Activated effector memory CD4-positive, alpha-beta T cell treated with Interleukin-2 at 50 U/mL for 16 hours (primary cell): ENCODE measurements at places on chromosomes 4 and X.
A peak's percentile ranks its signal among the peaks of the same experiment; 100 is the strongest.

DNA sequence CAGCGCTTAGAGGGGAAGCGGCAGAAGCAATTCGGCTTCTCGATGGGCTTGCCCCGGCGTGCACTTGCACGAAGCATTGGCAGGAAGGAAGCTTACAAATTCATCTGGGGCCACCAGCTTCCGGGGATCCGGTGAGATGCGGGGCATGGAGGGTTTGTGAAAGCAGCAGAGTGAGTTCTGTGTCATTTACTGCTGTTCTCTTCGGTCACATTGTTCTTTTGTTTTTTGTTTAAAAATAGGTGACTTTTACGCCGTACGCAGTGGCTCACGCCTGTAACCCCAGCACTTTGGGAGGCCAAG lies 47.0 kb downstream of the ASMT start:
- DNase-seq, result no peak

DNA sequence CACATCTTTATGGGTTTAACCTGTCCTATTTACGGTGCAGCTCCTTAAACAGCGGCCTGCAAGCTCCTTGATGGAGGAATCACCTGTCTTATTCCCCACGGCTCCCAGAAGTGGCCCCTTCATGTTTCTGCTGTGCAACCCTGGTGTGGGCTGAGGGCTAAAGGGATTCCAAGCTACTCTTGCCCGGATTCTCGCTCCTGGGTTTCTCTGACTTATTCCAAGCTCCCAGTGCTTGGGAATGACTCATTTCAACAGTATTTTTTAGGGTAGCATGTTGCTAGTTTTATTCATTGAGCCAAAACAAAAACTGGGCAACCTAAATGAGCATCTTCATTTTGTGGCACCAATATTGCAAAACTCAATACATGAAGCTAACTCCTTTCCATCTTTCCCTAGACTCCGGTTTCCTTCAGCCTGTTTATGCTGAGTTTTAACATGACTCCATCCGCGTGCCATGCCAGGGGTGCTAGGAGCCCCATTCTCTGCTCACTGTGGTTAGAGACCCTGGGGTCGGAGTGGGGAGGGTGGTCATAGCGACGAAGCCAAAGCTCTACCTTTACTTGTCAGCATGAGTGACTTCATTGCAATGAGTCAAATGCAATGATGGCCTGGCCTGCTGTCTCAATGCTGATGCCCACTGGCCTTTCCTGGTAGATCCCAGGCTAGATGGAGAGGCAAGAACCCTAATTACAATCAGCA lies 349.7 kb downstream of the NR3C2 start:
- DNase-seq, result no peak

DNA sequence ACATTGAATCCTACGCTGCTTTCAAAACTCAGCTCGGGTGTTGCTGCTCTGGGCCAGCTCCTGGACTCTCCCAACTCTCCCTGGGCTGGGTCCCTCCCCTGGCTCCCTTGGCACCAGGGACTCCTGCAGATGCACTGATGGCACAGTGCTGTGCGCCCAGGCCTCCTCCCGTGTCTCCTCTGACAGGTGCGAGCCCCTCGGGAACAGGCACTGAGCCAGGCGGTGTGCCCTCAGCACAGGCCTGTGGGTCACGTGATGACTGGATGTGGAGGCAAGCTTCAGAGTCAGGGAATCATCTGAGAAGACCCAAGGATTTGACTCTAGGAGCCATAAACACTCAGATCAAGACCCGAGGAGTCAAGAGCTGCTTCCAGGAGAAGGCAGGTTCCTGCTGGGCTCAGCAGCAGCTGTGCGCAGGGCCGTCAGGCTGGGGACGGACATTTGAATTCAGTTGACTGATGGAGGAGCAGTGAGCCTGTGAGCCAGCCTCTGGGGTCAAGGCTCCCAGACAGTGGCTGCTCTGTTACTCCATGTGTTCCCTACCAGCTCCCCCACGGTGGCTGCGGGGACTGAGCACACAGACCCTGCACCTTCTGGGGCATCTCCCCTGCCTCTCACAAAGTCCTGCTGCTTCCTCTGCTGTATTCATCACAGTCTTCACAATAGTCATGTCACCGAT lies 33.0 kb downstream of the NAT8L start:
- DNase-seq, result no peak

DNA sequence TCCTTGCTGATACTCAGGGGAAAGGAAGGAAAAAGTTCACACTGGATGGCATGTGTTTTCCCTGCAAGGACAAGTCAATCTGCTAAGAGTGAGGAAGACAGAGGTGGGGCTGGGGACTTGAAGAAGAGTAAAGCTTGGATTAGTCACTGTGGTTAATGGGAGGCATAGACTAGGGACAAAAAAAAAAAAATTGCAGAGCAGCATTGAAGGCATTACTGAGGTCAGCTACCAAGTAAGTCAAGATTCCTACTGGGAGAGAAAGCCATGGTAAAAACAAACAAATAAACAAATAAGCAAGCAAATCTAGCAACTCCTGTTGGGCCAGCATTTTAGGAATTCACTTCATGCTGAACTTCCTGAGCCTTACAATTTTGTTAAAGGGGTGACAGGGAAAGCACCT lies 58.2 kb upstream of the GPC4 start:
- no peak for DNase-seq

DNA sequence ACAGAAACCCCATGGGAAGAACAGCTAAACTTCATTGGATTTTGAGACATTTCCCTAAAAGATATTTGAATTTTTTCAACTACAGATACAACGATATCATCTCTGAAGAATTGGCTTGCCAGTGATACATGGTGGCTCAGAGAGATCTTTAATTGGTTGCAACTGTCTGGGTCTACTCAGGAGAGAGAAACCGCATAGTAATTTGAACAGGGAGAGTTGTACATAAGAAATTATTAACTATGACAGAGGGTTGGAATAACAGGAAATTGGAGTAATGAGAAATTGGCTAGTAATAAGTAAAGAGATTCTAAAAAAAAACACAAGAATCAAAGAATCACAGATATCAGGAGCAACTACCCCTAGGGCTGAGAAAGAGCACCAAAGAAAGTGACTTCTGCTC lies 118.4 kb downstream of the KLHL13 start:
- DNase-seq, result no peak

DNA sequence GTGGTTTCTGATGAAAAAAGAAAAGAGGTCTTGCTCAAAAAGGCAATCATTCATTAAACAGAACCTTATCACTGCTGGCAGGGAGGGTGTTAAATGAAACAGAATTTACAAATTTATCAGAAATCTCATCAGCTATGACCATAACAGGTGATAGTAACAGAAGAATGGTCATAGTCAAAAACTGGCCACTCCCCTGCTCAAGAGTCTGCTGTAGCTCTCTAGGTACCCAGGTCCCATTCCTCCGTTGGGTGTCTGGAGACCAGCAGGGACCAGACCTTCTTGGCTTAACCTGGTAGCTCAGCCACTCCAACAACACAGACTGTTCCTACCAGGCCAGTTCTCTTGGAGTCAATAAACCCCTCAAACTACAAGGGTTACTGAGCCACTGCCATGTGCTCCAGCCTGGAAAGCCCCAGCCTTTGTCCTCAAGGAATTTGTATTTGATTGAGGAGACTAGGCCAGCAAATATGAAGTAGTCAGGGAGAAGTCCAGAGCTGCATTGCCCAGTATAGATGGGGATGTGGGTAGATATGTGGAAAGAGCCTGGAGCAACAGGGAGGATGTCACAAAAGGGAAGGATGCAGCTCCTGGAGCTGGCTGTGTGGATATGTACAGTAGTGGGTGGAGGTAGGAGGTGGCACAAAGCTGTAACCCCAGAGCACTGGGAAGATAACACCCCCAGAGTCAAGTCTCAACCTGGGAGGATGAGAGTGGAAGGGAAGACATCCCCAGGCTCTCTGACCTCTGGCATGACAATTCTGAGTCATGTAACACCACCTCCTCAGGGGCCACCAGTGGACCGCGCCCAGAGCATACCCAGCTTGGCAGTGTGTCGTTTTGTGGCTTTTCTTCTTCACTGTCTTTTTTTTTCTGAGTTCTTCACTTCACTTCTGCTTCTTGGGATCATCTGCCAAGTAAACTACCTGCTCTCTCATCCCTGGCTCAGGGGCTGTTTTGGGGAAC lies 21.9 kb downstream of the RASL11B start:
- DNase-seq, result no peak

DNA sequence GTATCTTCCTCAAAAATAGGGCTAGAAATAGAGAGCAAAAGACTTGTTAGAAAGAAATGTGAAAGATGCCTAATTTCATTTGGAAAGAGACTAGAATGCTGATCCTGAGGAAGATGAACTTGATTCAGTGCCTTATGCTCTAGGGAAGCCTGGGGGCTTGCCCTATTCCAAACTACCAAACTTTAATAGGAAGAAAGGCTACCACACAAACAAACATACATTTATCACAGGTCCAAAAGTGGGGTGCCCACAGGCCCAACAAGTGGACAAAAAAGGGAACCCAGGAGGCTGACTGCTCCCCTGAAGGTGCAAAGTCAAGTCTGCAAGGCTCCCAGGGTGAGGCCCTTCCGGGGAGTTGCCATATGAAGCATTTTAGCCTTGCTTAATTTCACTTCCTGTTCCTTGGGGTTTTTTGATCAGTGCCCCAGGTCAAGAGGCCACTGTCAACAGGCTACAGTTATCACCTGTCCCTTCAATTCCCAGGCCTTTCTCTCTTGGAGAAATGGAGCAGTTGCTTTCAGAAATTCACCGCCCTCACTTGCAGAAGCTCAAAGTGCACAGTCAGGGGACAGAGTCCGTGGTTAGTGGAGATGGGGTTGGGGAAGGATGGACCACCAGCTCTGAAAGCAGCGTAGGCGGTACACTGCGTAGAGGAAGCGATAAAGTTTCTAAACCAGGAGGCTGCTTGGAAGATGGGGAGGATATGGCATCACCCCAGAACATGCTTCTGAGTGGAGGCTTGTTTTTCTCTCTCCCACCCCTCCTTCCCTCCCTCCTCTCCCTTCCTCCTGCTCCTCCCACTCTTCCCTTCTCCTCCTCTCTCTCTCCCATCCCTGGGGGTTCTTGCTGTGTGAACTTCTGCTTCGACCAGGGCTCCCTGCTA lies 36.4 kb downstream of the TMEM154 start:
- peak; percentile 6 for DNase-seq

DNA sequence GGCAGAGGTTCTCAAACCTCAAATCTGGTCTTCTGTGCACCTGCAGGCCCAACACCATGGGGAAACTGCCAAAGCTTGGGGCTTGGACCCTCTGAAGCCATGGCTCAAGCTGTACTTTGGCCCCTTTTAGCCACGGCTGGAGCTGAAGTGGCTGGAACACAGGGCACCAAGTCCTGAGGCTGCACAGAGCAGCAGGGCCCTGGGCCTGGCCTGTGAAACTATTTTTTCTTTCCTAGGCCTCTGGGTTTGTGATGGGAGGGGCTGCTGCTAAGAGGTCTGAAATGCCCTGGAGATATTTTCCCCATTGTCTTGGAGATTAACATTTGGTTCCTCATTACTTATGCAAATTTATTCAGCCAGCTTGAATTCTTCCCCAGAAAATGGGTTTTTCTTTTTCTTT lies 18.3 kb upstream of the PI4K2B start:
- DNase-seq, result no peak

DNA sequence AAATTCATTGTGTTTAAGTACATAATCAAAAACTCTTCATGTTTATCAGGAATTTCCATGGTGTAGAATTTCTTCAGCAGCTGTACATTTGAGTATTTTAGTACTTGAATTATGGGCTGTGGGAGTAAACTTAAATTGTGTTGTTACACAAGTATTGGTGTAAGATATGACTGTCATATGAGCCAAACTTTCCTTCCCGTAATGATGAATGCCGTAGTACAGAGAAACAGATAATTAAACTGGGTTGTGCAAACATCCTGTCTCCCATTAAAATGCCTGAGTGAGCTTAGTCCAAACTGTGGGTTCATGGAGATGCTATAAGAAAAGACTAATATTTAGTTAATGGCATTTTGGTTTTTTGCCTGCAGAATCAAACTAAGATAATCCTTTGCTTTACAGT lies 159.2 kb downstream of the SLC4A4 start:
- no peak for DNase-seq

GRCh38 chrX:132505116-132505515 lies 16.3 kb upstream of the MBNL3 start:
- no peak for DNase-seq

- DNase-seq, result no peak
These were observed 24.7 kb downstream of the CCNG2 start for GRCh38 chr4:77181720-77182119.

GRCh38 chrX:119290476-119290875 lies 54.4 kb downstream of the PGRMC1 start:
- no peak for DNase-seq

DNA sequence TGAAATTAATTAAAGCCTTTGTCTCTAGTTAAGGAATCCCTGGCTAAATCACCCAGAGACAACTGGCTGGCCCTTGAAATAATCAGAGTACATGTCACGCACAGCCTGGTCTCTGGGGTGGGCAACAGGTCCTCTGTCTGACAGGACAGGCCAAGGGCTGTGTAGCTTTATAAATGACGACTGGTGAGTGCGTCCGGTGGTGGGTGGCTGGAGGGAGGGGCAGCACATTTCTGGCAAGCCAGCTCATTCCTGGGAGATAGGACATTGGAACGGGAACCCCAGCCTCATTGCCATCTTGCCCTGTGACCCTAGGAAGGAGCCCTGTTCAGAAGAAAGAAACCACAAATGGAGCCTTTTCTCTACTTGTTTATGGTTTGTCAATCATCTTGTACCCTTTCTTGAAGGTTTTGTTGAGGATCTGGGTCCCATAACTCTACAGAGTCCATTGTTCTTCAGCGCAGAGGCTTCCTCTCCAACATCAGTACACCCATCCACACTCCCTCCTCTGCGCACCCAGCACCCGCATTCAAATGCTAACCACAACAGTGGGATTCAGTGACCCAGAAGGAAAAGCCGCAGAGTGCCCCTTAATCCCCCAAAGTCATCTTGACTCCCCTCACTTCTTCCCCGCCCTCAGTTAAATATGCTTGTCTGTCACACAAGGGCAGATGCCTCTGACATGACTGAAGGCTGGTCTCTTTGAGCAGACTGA lies 368.1 kb downstream of the UNC5C start:
- no peak for DNase-seq

- no peak for DNase-seq
These were observed 6.5 kb upstream of the SERTM2 start for GRCh38 chrX:111504941-111505340.

- no peak for DNase-seq
These were observed 85.9 kb upstream of the FAM47A start for GRCh38 chrX:34218063-34218462.

DNA sequence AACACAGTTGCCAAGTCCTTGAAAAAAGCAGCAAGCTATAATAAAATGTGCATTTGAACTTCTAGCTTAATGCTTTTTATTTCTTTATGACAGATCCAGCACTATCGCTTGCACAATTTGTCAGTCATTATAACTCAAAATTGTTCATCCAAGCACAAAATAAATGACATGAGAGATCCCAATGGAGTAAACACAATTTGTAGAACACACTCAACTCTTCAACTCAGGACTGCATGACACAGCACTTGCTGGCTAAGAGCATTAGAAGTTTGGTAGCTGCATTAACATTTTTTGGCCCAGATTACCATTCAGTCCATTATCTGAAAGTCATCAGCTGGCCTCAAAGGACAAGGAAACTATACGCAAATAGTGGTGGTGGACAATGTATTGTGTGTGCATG lies 530.1 kb downstream of the INPP4B start:
- no peak for DNase-seq

DNA sequence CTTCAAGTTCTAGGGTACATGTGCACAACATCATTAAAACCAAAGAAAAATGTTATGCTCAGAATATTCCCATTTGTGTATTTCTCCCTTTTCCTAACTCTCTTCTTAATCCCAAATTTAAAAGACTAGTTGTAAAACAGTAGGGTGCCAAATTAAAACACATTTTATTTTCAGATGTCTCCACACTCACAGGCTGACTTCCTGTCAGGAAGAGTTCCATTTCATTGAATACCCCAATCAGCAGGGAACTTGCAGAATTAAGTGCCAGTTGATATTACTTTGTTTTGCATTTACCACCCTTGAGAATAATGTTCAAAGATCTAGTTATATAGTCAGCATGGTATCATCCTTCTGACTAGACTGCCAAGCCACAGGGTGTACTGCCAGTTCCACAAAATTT lies 207.9 kb downstream of the MAB21L2 start:
- DNase-seq, result no peak
